Upper lobe of right lung (tissue), 1 donor: ENCODE measurements at places on chromosomes 4 and X. TPM values are rescaled to one million over a fixed set of nuclear protein-coding genes. Genes with fewer than 3 reads are reported as not detected.

DNA sequence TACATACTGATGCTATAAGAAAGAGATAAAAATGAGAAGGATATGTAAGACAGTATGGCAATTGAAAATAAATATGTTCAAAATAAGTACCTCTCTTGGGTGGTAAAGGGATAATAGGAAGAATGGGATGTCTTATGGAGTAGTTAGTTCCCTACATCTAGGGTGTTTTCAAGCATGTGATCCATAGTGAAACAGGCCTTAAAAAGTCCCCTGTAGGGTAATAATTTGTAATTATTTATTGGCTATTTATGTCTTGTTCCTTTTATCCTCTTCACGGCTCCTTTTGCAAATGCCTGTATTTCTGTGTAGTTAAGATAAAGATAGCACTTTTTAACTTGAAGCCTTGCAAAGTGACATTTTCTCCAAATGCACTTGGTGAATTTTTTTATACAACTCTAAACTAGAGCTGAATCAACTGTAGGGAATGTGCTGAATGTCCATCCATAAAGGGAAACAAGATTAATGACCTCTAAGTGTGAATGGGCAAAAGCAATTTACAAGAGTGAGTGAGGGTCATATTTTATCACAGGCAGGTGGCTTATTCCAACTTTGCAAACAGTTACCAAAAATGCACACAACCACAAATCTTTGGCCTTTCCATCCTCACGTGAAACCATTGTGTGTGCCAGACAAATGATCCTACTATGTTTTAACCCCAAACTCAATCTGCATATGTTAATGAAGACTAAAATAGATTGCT, 299.0 kb downstream of the KCNIP4 start:
- H3K36me3 ChIP-seq = no peaks in the 10 kb centered on the region
- no peak overlapping the region for H3K27ac ChIP-seq
- no peak overlapping the region for H3K4me3 ChIP-seq
- no peaks in the 10 kb centered on the region for H3K4me1 ChIP-seq

TBX22 gene
- not detected for total RNA-seq

WDR17 gene
- total RNA-seq = 3.2 TPM

DGKK gene
- 0.09 TPM for total RNA-seq
